ENCODE measurements at places on chromosomes 13 and 19. TPM values are rescaled to one million over a fixed set of nuclear protein-coding genes. Genes with fewer than 3 reads are reported as not detected.

FXYD1 gene
- total RNA-seq, result not detected

CXCL17 gene
- total RNA-seq, result not detected

SIX5 gene
- 10.8 TPM for total RNA-seq

DNAJC15 gene
- total RNA-seq, result 27.2 TPM

ZNF83 gene
- total RNA-seq, result 15.8 TPM

All from hair follicular keratinocyte (primary cell).